WTC11 (cell line): ENCODE measurements at places on chromosomes 3 and 15.

GRCh38 chr15:48794697-48795134 lies 16.2 kb downstream of the CEP152 start:
- DNase-seq: no peak

GRCh38 chr3:138938877-138939560 lies 7.9 kb downstream of the FOXL2 start:
- DNase-seq: peak; percentile 26

- no peak for DNase-seq
These were observed 10.0 kb upstream of the SPINK8 start for GRCh38 chr3:48343432-48343831.

GRCh38 chr15:36905908-36906307 lies 194.4 kb downstream of the MEIS2 start:
- no peak for DNase-seq

DNA sequence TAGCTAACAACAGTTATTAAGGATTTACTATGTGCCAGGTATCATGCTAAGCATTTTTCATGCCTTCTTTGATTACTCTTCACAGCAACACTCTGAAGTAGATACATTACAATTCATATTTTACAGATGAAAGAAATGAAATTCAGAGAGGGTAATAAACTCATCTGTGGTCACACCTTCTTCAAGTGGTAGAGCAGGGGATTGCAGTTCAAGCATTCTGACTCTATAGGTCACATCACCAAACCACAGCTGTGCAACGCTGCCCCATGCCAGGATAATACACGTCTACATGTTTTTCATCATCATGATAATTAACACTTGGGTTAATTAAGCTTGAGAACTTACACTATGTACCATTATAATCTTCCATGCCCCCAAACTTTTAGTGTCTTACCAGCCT lies 98.5 kb downstream of the LRRC3B start:
- DNase-seq: no peak

GRCh38 chr15:80985981-80986380 lies 3.6 kb downstream of the MESD start:
- no peak for DNase-seq

DNA sequence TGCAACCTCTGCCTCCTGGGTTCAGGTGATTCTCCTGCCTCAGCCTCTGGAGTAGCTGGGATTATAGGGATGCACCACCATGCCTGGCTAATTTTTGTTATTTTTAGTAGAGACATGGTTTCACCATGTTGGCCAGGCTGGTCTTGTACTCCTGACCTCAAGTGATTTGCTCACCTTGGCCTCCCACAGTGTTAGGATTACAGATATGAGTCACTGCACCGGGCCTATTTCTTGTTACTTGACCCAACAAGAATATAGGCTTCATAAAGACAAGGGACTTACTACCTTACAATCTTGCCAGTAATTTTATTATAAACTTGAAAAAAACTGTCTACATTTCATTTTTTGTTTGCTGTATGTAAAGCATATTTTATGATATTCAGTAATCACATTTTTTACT lies 21.4 kb upstream of the ZBTB47 start:
- no peak for DNase-seq

GRCh38 chr3:66816090-66816761 lies 181.9 kb upstream of the KBTBD8 start:
- DNase-seq: no peak

DNA sequence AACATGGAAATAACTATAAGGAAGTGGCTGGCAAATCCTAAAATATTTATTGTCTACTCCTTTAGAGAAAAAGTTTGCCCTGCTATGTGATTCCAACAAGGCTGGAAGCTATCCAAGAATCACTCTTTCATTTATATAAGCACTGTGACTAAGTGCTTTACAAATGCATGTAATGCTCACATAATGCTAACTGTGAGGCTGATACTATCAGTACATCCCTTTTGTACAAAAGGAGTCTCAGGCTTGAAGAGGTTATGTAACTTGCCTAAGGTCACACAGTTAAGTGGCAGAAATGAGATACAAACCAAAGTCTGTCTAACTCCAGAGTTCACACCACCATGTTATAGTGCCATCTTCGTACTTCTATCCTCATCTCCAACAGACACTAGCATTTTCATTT lies 17.0 kb downstream of the TOPBP1 start:
- no peak for DNase-seq

DNA sequence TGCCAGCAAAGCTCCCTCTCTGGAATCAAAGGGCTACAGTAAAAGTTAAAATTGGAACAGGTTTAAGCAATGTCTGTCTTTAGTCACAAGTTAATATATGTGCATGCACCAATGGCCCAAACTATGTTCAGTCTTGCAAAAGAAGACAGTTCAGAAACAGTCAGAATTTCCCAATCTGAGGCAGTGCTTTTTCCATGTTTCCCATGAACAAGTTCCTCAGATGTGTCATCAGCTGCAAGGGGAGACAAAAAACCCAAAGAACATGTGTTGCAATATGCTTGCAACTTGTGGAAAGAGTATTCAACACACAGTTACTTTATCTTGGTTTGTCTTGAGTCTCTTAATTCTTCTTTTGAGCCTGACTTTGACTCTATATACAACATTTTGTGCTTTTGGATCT lies 148.4 kb downstream of the USP13 start:
- no peak for DNase-seq

- DNase-seq: no peak
These were observed 15.8 kb downstream of the ESYT3 start for GRCh38 chr3:138450181-138450580.

DNA sequence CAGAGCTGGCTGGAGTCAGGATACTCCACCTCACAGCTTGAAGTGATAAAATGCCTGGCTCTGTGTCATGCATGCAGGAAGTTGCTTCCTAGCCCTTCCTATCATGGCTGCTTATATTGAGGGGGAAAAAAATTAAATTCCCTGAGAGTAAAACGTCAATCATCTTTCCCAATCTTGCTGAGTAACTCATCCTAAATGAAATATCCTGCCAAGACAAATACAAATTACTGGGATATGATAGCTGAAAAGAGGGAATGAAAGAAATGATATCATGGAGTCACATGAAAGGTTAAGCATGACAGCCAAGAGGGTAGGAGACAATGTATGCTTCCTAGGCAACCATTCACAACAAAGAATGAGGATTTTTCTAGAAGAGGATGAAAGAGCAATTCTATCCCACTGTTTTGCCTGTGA lies 110.6 kb downstream of the ABI3BP start:
- no peak for DNase-seq

DNA sequence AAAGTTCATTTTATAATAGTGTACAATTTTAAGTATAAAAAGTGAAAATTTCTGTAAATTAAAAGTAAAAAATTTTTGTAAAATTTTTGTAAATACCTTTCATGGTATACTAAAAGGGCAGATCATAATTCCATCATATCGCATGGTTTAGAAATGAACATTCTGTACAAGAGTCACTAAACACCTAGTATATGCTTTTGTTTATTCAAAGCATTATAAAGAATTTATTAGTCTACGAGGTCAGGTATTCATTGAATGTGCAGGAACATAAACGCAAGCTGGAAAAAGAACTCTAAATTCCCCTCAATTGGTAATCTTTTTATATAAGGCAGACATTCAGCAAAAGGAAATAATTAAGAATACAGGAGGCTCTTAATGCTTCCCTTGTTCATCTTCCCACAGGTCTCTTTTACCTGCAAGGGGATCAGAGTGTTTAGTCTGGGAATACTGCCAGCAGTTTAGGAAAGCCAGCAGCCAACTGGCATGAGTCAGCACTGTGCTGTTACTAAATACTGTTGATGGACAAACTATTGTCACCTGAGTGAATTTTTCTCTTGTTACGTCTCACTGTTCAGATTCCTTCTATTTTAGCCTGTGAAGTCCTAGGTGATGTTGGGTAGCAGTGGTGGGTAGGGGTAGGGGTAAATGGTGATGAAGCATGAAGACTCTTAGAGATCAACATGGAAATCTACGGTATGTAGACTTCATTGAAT lies 70.1 kb downstream of the UQCC5 start:
- DNase-seq: no peak

GRCh38 chr3:48804930-48805329 lies 42.7 kb downstream of the PRKAR2A start:
- DNase-seq: no peak

DNA sequence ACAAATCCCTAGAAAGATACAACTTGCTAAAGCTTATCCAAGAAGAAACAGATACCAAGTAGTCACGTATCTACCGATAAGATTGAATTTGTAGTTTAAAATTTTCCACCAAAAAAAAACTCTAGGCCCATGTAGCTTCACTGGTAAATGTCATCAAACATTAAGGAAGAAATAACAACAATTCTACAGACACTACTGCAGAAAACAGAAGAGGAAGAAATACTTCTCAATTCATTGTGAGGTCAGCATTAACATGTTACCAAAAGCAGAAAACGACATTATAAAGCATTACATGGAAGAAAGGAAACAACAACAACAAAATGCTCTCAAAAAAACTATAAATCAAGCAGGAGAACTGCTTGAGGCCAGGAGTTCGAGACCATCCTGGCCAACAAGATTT lies 27.5 kb upstream of the TM4SF19 start:
- no peak for DNase-seq

GRCh38 chr3:184526088-184526433 lies 35.5 kb upstream of the EPHB3 start:
- no peak for DNase-seq

DNA sequence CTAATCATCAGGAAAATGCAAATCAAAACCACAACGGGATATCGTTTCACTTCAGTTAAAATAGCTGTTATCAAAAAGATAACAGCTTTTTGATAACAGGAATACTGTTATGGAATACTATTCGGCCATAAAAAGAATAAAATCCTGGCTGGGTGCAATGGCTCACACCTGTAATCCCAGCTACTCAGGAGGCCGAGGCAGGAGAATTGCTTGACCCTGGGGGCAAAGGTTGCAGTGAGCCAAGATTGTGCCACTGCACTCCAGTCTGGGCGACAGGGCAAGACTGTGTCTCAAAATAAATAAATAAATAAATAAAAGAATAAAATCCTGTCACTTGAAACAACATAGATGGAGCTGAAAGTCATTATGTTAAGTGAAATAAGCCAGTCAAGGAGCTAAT lies 178.1 kb upstream of the TSC22D2 start:
- no peak for DNase-seq

DNA sequence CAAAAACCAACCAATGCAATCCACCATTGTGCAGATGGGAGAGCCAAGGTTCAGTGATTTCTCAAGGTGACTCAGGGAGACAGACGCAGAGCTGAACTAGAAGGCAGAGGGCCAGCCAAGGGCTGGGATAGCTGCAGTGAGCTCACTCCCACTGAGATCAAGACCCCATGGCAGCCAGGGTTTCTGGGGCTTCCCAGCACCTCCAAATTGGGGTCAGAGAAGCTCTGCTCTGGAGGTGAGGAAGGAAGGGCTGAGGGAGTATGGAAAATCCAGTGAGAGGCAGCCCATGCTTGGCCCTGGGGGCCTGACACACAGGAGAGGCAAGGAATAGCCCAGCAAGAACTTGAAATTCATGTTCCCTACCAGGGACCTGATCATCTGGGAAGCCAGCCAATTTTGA lies 61.0 kb downstream of the ISG20 start:
- DNase-seq: no peak

GRCh38 chr3:39102504-39103323 lies 4.7 kb downstream of the GORASP1 start:
- no peak for DNase-seq

DNA sequence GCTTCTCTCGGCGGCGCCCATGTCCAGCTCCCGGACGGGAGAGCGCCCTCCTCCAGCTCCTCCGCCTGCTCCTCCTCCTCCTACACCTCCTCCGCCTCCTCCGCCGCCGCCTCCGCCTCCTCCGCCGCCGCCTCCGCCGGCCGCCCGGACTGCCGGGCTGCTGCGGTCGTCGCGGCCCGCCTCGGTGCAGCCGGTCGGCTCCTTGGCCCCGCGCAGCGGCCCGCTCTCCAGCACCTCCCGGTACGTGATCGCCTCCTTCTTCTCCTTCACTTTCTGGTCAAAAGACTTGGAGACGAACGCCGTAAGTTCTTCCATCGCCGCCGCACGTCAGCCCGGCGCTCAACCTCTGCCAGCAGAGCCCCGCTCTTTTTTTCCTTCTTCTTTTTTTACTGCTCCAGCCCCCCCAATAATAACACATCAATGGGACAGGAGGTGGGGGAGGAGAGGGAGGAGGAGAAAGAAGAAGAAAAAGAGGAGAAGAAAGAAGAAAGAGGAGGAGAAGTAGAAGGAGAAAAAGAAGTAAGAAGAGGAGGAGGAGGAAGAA lies 438 bp downstream of the SHOX2 start:
- peak; percentile 70 for DNase-seq

GRCh38 chr15:88938802-88939485 lies 25.8 kb upstream of the MFGE8 start:
- DNase-seq: peak; percentile 33

- no peak for DNase-seq
These were observed 42.0 kb downstream of the STARD5 start for GRCh38 chr15:81281766-81282605.

GRCh38 chr15:23503576-23503975 lies 56.5 kb upstream of the GOLGA6L2 start:
- DNase-seq: no peak

DNA sequence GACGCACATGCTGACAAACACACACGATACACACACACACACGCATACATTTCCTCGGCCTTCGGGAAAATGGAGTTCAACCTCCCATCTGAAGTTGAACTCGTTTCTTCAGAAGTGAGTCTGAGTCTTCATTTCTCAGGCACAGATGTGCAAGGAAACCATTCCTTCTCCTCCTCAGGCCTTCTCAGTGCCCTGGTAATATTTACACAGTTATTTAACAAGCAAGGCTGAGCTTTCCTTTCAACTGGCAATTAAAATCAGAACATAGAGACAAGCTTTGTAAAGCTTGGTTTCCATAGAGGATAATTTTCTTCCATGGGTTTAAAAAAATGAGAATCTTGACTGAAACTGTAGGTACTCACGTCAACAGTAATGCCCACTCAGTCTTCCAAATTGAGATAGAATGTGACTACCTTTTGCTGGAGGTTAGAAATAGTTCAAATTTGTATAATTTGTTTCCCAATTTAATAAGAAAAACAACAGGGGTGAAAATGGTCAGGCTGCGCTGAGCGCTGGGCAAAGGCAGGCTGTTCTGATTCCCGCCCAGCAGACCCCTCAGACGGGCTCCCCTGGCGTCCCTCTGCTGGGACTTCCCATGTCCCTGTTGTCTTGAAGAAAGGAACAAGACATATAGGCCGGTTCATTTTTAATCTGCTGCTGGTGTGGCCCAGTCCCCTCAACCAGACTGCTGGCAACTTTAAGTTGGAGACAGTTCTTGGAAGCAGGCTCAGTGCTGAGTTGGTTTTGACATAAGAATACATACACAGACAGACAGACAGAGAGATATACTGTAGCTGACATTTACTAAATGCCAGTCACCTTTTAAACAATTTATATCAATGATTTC lies 174.3 kb downstream of the XXYLT1 start:
- no peak for DNase-seq
